ENCODE measurements at places on chromosomes 6 and 20. TPM values are rescaled to one million over a fixed set of nuclear protein-coding genes. Genes with fewer than 3 reads are reported as not detected.

DNA sequence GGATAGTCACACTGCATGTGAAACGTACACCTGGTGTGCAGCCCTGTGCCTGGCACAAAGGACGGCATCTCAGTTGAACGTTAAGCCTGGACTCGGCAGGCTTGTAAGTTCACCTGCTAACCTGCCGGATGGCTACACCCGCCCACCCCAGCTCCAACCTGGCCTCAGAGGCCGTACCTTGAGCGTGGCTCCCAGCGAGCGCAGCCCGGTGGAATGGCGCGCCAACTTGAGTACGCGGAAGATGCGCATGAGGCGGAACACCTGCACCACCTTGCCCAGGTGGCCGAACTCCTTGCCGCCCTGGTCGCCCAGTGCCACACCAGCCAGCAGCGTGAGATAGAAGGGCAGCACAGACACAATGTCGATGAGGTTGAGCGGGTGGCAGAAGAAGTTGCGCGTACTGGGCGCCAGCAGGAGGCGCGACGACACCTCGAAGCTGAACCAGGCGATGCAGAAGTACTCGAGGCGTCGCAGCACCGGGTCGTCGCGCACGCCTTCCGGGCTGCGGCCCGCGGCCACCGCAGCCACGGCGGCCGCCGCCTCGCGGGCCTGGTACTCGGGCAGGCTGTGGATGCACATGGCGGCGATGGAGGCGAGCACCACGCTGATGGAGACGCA is 3.3 kb downstream of the KCNS1 start:
- DNase-seq = no peak

GRCh38 chr20:54950304-54950703 is 474.9 kb downstream of the DOK5 start:
- no peak for DNase-seq

DNA sequence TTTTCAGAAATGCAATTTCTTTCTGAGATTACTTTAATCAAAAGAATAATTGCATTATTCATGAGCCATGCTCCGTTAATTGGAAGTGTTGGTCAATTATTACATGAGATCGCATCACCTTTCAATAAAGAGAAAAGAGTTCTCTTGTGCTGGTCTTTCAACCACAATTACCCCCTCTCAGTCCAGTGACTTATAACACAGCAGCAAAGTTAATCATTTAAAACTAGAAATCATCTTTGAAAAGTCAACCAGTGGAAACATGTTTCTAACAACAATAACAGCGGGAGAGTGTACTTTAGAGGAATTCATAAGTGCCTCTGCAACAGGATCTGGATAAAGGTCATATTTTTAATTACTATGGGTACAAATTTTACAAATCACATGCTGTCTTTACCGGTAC is 384.4 kb upstream of the AGPAT4 start:
- no peak for DNase-seq

GRCh38 chr20:16301986-16302385 is 271.3 kb downstream of the KIF16B start:
- DNase-seq = no peak

GRCh38 chr6:169101981-169102380 is 151.7 kb downstream of the THBS2 start:
- no peak for DNase-seq

DNA sequence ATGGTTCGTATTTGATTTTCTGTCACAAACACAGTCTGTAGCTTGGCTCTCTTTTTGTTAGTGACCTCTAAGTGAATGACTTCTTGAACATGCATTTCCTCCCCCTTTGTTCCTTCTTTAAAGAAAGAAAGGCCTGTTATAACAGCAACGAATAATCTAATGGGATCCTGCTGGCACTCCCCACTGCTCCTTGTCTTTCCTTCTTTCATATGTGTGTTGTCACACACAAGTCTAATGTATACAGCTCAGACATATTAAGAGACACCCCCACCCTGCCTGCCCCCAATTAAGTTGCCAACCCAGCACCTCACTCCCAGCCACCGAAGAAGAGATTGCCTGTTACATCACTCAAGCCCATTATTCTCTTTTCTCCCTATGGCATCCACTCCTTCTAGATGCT is 4.9 kb upstream of the SAMD5 start:
- no peak for DNase-seq

Gene PLTP
- total RNA-seq = 101 TPM

Gene TCP11
- total RNA-seq = not detected

Gene THBD
- 35.4 TPM for total RNA-seq

Gene EDN3
- 0.16 TPM for total RNA-seq

Data from ureter (tissue), 1 donor.